Activated CD4-positive, alpha-beta T cell treated with anti-CD3 and anti-CD28 coated beads, Interleukin-2, amount 50 U/mL, for 4 hours (primary cell): ENCODE measurements at places on chromosomes 6 and 20.

DNA sequence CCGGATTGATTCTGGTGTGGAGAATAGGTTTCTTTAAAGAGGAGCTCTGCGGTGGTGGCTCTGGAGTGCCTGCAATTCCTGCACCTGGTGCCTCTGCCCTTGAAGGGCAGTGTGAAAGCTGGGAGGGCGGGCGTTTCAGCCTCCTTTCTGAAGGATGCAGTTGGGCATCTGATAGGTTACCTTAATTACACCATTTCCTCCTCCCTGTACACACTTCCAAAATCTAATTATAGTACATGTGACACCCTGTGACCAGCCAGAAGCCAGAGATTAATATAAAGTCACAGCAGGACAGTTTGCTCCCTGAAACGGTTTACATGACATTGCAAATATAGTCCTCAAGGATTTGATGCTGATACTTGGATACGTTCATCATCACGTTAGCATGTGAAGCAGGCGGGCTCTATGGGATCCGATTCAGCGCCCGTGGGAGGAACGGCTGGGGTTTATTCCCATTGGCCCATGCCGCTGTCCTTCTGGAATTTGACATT lies 548.2 kb downstream of the QKI start:
- no peak for DNase-seq

DNA sequence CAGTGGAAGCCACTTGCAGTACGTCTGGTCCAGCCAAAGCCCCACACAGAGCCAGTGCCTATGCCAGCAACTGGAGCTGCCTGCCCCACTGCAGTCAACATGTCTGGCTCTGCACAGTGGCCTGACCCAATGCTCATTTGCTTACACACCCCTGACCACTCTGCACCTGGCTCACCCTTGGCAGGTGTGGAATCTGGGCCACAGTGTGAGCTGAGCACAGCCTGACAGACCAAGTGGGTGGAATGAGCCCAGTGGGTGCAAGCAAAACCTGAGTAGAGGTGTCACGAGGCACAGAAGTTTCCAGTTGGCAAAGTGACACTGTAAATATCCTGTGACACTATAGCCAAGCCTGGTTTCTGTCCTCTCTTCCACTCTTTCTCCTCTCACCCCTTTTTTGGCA lies 49.5 kb downstream of the GGTLC1 start:
- DNase-seq: no peak

DNA sequence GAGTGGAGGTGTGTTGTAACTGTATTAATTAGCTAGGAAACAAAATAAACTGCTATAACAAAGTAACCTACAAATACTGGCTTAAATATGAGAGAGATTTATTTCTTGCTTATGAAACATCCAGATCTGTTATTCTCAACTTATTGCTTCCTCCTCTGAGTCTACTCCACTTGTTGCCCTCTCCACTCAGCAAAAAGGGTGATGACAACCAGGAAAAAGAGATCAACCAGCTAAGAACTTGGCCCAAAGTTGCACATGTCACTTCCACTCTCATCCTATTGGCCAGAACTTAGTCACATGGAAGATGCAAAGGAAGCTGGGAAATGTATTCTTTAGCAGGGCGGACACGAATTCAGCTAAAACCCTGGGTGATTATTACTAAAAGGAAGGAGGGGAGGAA lies 5.2 kb upstream of the TP53RK start:
- DNase-seq: no peak

GRCh38 chr6:26319405-26320128 lies 45.4 kb upstream of the BTN3A2 start:
- no peak for DNase-seq

DNA sequence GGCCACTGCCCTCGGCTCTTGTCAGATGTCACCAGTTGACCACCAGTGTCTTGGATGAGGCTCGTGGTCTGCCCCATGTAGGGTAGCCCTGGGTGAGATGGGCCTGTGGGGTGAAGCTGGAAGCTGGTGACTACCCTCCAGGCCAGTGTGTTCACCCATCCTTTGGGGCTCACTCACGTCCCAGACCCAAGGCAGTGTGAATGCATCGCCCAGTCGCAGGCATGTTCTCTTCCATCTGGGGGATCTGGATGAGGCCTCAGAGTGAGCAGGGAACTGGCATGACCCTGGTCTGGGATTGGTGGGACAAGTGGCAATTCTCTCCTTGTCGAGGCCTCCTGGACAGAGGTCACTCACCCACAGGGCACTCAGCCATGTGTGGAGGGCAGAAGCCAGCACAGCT lies 120.1 kb upstream of the PHACTR3 start:
- DNase-seq: no peak

DNA sequence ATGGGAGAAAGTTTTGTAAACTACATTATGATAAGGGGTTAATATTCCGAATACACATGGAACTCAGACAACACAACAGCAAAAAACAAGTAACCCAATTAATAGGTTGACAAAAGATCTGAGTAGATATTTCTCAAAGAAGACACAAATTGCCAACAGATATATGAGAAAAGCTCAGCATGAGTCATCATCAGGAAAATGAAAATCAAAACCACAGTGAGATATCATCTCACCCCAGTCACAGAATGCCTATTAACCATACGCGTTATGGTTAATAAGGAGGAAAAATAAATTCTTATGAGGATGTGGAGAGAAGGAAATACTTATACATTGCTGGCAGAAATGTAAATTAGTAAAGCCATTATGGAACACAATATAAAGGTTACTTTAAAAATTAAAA lies 695.0 kb downstream of the COL12A1 start:
- DNase-seq: no peak

GRCh38 chr20:53960579-53961272 lies 109.7 kb downstream of the BCAS1 start:
- DNase-seq: no peak

DNA sequence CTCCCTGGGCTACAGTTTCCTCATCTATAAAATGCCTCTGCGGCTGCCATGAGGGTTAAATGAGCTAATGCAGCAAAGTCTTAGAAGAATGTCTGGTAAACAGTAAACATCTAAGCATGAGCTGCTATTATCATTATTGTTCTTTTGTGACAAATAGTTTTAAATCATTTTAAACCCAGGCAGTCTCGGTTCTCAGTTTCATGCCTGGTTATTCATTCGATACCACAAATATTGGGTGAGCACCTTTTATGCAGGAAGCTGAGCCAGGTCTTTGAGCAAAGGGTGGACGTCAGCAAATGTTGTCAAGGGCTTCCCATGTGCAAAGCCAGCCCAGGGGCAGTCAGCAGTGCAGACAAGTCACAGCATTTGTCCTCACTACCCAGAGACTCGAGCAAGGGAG lies 128.7 kb downstream of the NFATC2 start:
- no peak for DNase-seq

GRCh38 chr6:35213298-35213791 lies 411 bp upstream of the SCUBE3 start:
- DNase-seq: no peak

- DNase-seq: no peak
Measured at GRCh38 chr6:71404145-71404966, 115.7 kb downstream of the OGFRL1 start.

DNA sequence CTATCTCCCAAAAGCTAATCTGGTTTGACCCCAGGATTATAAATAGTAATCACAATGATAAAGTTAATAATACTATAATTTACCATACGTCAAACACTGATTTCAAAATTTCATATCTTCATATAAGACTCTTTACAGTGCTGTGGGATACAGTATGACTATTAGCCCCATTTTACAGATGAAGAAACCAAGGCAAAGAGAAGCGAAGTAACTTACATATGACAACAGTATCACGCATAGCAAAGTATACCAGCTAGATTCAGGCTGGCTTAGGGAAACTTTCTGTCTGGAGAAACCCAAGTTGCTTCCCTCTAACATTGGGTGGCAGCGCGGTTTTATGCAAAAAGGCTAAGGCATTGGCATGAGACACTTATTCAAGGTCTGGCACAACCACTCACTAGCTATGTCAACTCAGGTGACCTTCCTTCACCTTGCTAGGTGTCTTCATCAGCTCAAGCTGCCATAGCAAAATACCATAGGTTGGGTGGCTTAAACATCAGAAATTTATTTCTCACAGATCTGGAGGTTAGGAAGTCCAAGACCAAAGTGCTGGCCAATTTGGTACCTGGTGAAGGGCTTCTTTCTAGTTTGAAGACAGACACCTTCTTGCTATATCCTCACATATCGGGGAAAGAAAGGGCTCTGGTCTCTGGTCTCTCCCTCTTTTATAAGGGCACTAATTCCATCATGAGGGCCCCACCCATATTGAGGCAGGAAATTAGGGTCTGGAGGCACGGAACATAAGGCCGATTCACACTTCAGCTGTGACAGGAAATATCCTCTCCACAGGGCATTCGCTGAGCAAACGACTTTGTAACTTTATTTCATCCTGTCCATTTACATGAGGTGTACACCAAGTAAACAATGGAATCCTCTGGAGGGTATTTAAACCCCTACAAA lies 22.4 kb upstream of the UTRN start:
- peak; percentile 32 for DNase-seq

- DNase-seq: no peak
Measured at GRCh38 chr20:46011631-46012482, 3.1 kb downstream of the MMP9 start.

- DNase-seq: peak; percentile 25
Measured at GRCh38 chr6:139540276-139540675, 165.8 kb upstream of the CITED2 start.

GRCh38 chr6:32947552-32948465 lies 5.1 kb downstream of the HLA-DMA start:
- peak; percentile 23 for DNase-seq

DNA sequence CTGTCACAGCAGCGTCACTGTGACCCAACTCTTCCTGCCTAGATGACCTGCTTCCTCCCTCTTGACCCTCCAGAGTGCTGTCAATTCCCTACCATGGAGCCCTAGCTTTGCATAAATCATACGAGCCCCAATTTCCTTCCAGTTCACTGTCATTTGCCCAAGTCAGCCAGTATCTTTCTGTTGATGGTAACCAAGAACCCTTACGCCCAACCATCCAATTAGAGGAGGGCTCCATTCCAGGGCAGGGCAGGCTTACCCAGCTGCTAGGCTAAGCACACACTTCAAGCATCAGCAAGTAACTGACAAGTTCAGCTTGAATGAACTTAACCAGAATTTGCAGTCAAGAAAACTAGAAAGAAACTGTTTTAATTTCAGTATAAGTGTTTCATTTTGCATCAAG lies 25.7 kb downstream of the WFDC3 start:
- DNase-seq: no peak

DNA sequence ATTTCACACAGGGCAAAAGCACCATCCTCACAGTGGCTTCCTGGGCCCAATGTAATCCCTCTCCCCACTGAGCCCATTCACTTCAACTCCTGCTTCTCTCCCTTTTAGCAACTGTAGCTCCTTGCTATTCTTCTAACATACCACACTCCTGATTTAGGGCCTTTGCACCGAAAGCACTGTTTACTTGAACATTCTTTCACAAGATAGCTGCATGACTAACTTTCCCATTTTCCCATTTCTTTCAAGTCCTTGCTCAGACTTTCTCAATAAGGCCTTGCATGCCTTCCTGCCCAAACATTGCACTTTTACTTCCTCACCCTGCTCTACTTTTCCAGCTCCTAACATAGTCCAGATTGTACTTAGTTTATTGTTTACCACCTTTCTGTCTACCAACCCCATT lies 73.0 kb downstream of the SHPRH start:
- DNase-seq: no peak

- no peak for DNase-seq
Measured at GRCh38 chr6:38528196-38528965, 111.3 kb downstream of the BTBD9 start.

GRCh38 chr20:61217848-61218247 lies 34.2 kb upstream of the CDH4 start:
- DNase-seq: no peak

DNA sequence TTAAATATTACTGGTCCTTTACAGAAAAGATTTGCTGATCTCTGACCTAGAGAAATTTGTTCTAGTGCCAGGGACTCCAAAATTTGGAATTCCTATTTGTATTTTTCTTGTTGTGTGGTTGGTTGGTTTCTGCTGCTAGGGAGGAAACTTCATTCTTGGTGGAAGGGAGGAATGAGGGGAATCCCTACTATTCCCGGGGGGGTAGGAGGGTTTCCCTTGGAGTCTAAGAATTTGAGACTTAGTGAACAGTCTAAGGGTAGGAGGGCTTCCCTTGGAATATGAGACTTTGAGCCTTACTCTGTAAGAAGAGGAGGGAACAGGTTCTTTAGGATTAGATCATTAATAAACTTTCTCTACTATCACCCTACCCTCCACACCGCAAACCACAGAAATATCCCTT lies 67.1 kb upstream of the ADGRF1 start:
- no peak for DNase-seq

DNA sequence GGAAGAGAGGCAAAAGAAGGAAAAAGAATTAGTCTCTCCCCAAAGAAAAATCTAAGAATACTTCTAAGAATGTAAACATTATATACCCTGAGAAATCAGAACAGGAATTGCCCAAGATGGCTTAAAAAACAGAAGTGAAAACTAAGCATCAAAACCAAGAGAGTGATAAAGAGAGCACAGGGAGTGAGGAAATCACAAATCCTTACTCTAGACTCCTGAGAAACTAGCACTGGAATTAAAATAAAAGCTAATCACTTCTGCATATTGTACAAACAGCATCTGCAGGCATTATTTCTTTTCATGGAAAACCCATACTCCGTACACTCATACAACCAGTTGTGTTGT lies 285.7 kb downstream of the BTBD9 start:
- no peak for DNase-seq

- DNase-seq: no peak
Measured at GRCh38 chr20:50260479-50261221, 70.0 kb downstream of the CEBPB start.

DNA sequence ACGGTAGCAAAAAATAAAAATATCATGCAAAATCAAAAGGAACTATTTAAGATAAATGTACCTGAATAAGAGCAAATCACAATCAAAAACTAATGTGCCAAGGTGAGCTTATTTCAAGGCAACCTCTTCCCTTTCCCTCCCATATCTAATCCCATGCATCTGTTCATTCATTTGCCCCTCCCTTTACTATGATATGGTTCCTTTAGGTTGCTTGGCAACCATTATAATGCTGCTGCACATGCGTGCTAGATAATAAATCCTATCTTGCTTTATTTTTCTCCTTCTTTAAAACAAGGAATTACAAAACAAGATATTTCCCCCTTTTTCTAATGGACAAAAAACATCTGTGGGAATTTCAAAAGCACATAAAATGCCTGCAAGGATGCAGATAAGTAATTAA lies 318.2 kb upstream of the POU3F2 start:
- no peak for DNase-seq

DNA sequence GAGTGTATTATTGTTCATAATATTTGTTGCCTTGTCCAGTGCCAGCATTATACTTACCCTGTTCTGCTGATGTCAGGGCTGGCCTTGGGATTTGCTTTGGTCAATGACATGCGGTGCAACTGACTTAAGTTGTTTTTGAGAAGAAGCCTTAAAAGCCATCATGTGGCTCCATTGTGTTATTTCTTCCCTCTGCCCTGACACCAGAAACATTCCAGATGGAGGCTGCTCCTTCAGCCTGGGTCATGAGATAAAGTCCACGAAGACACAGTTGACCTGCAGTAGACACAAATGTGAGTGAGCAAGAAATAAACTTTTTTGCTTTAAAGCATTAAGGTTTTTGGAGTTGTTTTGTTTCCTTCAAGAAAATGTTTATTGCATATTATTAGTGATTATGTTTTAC lies 7.5 kb upstream of the HINT3 start:
- no peak for DNase-seq

- no peak for DNase-seq
Measured at GRCh38 chr6:70028926-70029325, 162.6 kb downstream of the COL19A1 start.

GRCh38 chr6:125358898-125359297 lies 57.1 kb upstream of the HDDC2 start:
- DNase-seq: no peak
